ENCODE measurements at places on chromosomes 4 and X. TPM values are rescaled to one million over a fixed set of nuclear protein-coding genes. Genes with fewer than 3 reads are reported as not detected.

DNA sequence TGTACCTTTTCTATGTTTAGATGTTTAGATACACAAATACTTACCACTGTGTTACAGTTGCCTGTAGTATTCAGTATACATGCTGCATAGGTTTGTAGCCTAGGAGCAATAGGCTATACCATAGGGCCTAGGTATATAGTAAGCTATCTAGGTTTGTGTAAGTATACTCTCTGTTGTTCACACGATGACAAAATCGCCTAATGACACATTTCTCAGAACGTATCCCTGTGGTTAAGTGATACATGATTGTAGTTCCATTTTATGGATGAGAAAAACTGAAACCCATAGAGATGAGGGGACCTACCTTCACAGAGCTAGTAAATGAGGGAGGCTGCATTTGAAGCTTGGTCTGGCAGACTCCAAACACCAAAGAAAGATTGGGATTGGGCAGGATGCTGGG, 79.4 kb upstream of the EFNB1 start:
- DNase-seq, result no peak

GRCh38 chr4:188624370-188624769, 485.1 kb downstream of the TRIML1 start:
- DNase-seq, result no peak

- no peak for DNase-seq
Measured at GRCh38 chr4:38715050-38715449, 51.1 kb downstream of the KLF3 start.

DNA sequence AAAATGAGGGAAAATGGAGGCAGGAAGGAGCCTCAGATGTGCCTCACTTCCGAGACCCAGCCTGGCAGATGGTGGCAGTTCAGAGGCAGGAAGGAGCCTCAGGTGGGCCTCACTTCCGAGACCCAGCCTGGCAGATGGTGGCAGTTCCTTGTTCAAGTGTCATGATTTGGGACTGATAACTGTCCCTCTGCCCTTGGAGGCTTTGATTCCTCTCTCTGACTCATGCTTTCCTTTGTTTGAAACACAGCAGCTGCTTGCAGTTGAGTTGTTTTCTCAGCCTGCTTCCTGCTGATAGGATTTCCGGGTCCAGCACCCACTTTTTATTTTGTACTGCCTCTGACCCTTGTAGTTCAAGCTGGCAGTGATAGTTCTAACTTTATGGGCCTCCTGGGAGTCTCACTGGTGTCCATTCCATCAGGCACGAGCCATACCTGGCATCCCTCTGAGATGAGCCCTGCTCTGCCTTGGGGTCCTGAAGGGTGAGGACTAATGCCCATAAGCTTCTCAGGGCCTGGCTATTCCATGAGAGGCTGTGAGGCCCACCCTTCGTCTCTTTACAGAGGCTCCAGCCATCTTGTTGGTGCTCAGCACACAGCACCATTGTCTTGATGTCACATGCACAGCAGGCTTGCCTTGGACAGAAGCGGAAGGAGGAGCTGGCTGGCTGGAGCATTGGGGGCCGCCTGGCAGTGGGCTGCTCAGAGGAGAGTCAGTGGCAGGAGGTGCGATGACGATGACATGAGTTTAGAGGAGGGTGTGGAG, 13.0 kb downstream of the RGS12 start:
- no peak for DNase-seq

DNA sequence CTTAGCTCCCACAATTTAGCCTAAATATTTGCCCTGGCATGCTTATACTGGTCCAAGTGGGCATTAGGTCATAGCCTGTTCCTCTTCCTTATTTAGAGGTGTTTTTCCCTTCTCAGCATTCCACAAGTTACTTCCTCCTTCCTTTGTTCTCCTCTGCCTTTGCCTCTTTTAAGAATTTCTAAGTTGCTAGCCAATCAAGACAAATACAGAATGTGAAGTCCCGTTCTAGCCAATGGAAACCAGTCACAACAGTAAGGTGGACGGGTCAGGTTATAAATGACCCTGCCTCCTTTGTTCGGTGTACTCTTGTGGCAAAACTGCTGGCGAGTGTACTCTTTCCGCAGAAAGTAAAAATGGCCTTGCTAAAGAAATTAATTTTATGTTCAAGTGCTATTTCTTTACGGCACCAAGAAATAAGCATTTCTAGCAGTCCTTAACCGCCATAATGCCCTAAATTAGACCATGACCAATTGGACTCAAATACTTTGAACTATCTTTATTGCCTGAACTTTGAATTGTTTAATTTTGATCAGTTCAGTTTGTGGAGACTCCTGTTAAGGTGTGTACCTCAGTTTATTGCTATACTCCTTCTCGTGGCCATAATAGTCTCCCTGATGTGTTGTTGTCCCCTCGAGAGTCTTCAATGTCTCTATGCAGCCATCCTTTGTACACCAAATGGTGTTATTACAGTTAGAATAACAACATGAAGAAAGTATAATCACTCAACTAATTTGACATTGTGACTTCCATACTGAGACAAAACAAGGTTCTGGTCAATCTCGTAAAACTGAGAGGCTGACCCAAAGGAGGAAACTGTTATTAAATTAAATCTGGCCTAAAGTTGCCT, 1.6 kb upstream of the HADH start:
- DNase-seq, result no peak

DNA sequence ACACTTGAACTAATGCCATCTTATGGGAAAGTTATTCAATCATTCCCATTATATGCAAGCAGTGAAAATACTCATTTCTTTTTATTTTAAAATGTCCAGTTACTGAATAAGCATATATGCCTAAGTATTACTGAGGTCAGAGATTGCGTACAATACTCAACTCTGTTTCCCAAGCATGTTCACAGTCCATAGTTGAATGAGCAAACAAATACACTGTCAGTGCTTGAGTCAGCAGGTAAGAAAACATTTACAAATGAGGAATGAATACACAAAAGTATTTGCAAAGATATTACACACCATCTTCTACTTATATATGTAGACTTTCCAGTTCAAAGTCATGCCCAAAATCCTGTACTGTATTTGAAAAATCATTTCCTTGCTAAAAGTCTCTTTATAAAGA, 74.1 kb downstream of the TSPAN5 start:
- no peak for DNase-seq

Gene EGF
- not detected for total RNA-seq

DNA sequence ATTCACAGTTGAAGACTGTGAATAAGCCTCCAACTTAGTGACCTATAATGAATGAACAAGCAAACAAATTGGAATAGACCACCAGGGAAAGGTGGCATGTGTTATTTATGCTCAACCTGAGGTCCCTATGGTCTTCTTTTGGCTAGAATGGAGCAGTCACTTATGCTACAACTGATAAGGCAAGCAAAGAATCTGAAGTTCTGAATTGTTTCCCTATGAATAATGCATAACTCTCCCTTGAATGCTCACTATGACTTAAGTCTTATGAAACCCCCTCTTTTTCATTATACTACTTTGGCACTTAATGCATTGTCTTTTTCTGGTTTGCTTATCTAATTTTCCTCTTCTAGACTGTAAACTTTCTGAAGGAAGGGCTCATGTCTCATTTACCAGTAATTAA, 2.6 kb downstream of the GIMD1 start:
- DNase-seq, result no peak

Gene CT45A10
- not detected for total RNA-seq

Gene TRMT44
- 63.2 TPM for total RNA-seq

Gene SUPT20HL2
- total RNA-seq, result not detected

- DNase-seq, result no peak
Measured at GRCh38 chrX:148535639-148536038, 35.2 kb downstream of the AFF2 start.

DNA sequence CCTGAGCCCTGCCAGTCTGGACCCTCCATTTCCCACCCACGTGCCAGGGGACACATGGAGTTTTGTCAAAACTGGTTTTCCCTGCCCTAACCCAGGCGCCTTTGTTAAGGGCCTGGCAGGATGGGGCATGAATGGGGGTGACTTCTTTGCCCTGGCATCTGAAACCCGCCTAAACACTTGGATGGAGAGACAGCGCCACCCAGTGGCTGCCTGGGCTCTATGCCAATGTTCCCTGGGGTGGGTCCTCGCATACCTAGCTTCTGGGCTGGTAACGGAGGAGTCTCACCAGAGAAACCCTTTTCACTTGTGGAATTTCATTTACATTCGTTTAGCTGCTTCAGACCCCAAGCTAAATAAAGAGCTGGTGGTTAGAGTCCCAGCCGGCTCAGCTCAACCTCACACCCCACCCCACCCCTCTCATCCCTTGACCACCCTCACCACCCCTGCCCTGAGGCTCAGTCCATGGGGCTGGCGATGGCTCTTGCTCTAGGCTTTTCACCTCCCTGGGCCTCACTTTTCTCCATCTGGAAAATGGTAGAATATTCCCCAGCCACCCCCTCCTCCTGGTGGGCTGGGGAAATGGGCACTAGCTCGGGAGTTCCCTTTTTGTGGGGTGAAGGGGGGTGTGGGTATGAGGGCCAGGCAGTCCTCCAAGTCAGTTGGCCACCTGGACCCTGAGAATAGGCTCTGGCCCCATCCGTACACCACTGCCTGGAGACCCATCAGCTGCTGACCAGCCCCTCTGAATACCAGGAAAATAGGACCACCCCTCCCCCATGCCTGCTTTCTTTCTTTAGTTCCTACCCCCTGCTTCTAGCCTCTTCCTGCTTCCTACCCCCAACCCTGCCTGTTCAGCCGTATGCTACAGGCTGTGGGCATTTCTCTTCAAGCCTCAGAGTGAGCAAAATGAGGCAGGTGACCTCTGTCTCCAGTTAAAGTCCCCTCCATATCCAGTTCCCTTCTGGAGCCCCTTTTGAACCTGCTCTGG, 57.1 kb upstream of the PJA1 start:
- peak; percentile 75 for DNase-seq

Gene SPANXD
- not detected for total RNA-seq

Gene KLHL5
- total RNA-seq, result 34.5 TPM

Gene EPHA5
- 3.9 TPM for total RNA-seq

Measured in tibial nerve (tissue), 4 donors.